IPS DF 19.7 (cell line): ENCODE measurements at places on chromosomes 3 and 15.

- DNase-seq: no peak
Observed at GRCh38 chr3:51727500-51727899, 20.6 kb downstream of the GRM2 start.

DNA sequence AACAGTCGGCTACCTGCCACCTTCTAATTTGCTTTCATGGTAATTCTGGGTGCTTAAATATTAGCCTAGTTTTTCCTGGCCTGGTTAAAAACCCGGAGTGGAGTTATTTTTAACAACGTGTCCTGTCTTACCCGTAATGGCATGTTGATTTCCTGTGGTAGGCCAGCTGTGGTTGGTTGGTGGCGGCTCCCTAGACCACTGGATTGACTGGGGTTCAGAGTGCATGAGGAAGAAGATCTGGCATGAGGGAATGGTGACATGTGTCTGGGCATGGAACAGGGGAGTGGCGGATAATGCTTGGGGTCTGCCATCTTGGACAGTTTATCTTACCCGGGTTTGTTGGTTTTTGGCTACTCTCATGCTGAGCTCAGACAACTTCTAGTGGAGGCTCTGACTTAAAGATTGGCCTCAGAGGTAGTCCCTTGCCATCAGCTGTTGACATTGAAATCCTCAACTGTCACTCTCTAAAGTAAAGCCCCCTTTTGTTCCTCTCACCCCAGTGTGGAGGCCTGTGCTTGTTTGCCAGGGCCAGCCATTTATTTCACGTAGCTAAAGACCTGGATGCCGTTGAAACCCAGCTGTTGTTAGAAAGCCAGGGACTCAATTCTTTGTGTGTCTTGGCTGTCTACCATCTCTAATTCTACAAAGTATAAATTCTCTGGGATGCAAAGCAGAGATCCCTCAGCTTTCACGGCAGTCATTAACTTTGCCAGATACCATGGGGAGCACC lies 81.6 kb downstream of the DNASE1L3 start:
- no peak for DNase-seq

GRCh38 chr3:27311400-27311799 lies 57.8 kb downstream of the NEK10 start:
- DNase-seq: no peak

- DNase-seq: no peak
Observed at GRCh38 chr15:66879531-66880368, 177.7 kb downstream of the SMAD6 start.

DNA sequence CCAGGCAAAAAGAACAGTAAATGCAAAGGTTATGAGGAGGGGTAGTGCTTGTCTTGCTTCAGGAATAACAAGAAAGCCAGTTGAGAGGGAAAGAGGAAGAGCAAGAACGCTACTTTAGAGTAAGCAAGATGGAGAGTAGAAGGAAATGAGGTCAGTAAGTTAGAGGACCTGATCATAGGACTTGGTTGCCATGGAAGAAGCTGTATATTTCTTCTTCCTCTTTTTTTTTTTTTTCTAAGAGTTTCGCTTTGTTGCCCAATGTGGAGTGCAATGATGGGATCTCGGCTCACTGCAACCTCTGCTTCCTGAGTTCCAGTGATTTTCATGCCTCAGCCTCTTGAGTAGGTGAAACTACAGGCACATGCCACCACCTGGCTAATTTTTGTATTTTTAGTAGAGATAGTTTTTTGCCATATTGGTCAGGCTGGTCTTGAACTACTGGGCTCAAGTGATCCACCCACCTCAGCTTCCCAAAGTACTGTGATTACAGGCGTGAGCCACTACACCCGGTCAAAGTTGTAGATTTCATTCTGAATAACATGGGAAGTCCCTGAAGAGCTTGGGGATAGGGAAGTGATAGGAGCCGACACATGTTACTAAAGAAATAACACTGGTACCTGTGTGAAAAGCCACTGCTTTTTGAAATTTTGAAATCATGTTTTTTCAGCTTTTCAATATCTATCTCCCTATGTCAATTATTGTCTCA lies 527.9 kb upstream of the NAALADL2 start:
- DNase-seq: no peak

- DNase-seq: no peak
Observed at GRCh38 chr3:21654241-21654640, 96.8 kb downstream of the ZNF385D start.

DNA sequence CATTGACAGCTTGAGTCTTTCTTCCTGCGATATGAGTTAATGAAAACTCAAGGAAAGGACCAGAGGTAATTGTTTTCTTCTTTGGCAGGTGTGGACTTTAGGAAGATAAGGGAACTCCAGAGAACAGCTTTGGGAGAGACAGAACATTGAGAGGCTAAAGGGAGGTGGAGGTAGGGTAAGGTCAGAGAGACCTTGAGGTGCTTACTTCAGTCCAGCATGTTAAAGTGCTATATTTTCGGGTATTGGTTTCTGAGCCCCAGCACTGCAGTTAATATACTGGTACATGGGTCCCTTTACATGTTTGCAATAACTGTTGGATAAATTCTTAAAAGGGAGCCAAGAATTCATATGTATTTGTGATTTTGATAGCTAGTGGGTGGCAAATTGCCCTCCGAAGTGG lies 322.1 kb downstream of the THSD4 start:
- no peak for DNase-seq

GRCh38 chr3:73363093-73363492 lies 261.6 kb downstream of the PDZRN3 start:
- DNase-seq: no peak

- peak; percentile 72 for DNase-seq
Observed at GRCh38 chr3:47108546-47108945, 55.4 kb downstream of the SETD2 start.

DNA sequence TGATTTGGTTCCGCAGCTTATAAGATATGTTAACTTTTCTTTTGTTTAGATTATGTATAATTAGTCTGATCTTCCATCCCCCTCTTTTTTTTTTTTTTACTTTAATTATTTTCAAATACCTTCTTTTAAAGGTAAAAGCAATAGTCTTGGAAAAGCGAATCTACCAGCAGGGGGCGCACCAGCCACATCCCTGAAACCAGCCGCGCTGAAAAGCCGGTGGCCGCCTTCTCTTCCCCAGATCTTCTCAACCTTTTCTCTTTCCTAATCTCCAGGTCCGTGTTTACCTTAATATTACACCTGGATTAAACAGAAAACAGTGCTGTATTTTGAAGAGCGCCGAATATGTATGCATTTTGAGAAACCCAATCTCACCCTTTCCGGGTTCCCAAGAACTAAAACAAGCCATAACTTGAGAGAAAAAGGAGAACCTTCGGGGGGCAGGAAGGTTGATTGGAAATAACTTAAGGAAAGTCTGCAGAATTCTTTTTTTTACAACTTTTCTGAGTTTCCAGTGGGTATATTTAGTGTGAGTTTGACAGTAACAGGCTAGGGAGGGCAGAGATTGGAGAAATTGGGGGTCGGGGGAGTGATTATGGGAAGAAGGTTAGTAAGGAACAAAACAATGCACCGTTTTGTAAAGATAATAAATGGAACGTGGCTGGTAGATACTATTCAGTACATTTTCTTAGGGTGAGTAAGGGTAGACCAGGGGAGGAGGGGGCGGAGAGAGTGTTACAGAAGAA lies 2.0 kb upstream of the SOX2 start:
- no peak for DNase-seq
